ENCODE measurements at places on chromosomes 3 and 15. TPM values are rescaled to one million over a fixed set of nuclear protein-coding genes. Genes with fewer than 3 reads are reported as not detected.

DBR1 gene
- total RNA-seq: 13.0 TPM

KBTBD13 gene
- total RNA-seq: not detected

LMOD3 gene
- total RNA-seq: not detected

NECTIN3 gene
- total RNA-seq: 7.5 TPM

ZFYVE19 gene
- 20.2 TPM for total RNA-seq

B3GALNT1 gene
- 5.1 TPM for total RNA-seq

SCN11A gene
- not detected for total RNA-seq
